Activated CD4-positive, alpha-beta memory T cell treated with anti-CD3 and anti-CD28 coated beads, Interleukin-2, amount 10 ng/mL, durations not matched to agents 7 days and 5 days (primary cell): ENCODE measurements at places on chromosomes 2 and 18. TPM values are rescaled to one million over a fixed set of nuclear protein-coding genes. Genes with fewer than 3 reads are reported as not detected.

- no peak for DNase-seq
- H3K4me3 ChIP-seq = no peak overlapping the region
- no peak overlapping the region for H3K27ac ChIP-seq
- no peaks in the 10 kb centered on the region for H3K36me3 ChIP-seq
- H3K4me1 ChIP-seq = no peaks in the 10 kb centered on the region
Measured at GRCh38 chr2:18824325-18824790, 235.0 kb upstream of the NT5C1B start.

GRCh38 chr2:145601361-145601925, 1081.5 kb upstream of the ZEB2 start:
- no peak for DNase-seq
- H3K27me3 ChIP-seq = no peaks in the 10 kb centered on the region
- H3K36me3 ChIP-seq = no peaks in the 10 kb centered on the region
- no peaks in the 10 kb centered on the region for H3K4me1 ChIP-seq
- no peak overlapping the region for H3K27ac ChIP-seq

DNA sequence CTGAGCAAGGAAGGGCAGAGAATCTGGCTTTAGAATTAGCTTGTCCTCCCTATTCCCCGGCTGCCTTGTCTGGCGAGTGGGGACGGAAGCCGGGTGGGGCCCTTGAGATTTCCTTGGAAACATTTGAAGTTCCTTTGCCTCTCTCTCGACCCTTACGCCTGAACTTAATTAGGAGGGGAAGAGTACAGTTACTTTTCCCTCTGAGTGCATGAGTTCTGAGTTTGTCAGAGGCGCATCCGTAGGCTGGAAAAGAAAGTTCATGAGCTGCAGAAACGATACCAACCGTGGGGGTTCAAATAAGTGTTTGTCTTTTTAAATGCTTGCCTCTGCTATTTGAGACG, 468 bp downstream of the PIKFYVE start:
- DNase-seq = no peak
- peak overlapping the region; percentile 90 for H3K4me3 ChIP-seq
- peak overlapping the region; percentile 96 for H3K27ac ChIP-seq
- H3K36me3 ChIP-seq = peaks cover 28% of the 10 kb centered on the region
- H3K4me1 ChIP-seq = peaks cover 56% of the 10 kb centered on the region

DNA sequence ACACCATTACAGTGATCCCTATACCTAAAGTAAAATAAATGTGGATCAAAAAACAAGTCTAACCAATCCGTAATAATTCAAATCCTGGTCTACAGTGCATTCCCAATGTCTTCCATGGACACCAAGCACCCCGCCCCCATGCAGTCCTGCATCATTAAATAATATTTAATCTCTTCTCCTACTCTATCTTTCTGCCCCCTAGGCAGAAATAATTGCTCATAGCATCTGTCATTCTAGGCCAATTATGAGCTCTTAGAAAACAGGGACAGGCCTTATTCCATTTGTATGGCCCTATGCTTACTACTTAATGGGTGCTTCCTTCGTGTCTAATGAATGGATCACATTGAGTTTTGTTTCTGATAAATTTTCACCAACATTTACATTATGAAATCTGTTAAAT, 66.4 kb downstream of the PAX3 start:
- H3K36me3 ChIP-seq = no peaks in the 10 kb centered on the region
- no peak overlapping the region for H3K4me3 ChIP-seq
- peaks cover 4% of the 10 kb centered on the region for H3K27me3 ChIP-seq
- no peak for DNase-seq
- H3K27ac ChIP-seq = no peak overlapping the region

DNA sequence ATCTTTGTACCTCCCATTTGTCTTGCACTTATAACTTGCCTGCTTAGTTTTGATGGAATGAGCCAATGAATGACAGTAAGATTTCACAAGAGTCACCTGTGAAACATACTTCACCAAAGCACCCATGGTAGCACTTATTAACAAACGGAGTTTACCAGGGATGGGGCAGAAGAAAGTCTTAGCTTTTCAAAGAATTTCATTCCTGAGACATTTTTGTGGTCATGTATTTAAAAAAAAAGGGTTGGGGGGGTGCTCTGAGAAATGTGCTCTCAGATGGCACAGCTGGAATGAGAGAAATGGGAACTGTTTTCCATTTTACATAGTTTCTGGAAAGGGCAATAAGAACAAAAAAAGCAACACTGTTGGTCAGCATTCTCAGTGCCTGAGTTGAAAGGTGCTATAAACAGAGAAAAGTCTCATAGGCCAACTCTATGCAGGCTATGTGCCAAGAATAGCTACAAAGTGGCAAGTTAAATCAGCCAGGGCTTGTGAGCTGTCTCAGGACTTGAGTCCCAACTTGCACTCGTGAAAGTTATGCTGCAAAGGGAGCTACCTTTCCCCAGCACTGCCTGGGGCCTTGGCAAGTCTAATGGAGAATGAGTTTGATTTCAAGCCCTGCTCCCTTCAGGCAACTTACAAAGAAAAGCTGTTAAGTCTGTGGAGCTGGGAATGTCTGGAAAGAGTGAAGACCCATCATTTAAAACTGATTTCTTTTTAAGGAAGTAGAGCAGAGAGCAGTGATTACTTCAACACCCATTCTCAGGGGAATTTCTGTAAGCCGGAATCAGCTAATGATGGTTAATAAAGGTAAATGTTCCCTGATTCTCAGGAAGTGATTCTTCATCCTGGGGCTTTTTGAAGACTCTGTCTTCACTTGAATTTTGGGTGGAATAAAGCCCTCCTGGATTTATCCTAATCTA, 170.6 kb downstream of the SLC8A1 start:
- H3K27me3 ChIP-seq = no peaks in the 10 kb centered on the region
- H3K4me1 ChIP-seq = no peaks in the 10 kb centered on the region
- no peak for DNase-seq
- no peak overlapping the region for H3K27ac ChIP-seq
- no peaks in the 10 kb centered on the region for H3K36me3 ChIP-seq
- H3K4me3 ChIP-seq = no peak overlapping the region

DNA sequence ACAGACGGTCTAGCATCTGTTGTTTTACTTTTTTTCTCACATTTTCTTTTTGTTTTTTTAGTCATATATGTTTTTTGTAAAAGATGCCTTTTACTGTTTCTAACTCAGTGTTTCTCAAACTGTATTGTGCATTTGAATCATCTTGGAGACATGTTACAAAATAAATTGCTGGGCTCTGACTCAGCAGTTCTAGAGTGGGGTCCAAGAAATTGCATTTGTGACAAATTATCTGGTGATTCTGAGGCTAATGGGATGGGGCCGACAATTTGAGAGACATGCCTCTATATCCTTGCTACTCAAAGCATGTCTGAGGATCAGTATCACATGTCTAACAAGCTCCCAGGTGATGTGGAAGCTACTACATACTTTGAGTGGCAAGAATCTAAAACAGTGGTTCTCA, 478.8 kb downstream of the PLCL1 start:
- no peak for DNase-seq
- no peaks in the 10 kb centered on the region for H3K4me1 ChIP-seq
- H3K27me3 ChIP-seq = peaks cover 35% of the 10 kb centered on the region
- no peak overlapping the region for H3K27ac ChIP-seq

The CHRND gene
- total RNA-seq = not detected
